ENCODE measurements at places on chromosomes 7 and 10.

GRCh38 chr7:158313931-158314330 is 273.7 kb downstream of the PTPRN2 start:
- no peak for DNase-seq

DNA sequence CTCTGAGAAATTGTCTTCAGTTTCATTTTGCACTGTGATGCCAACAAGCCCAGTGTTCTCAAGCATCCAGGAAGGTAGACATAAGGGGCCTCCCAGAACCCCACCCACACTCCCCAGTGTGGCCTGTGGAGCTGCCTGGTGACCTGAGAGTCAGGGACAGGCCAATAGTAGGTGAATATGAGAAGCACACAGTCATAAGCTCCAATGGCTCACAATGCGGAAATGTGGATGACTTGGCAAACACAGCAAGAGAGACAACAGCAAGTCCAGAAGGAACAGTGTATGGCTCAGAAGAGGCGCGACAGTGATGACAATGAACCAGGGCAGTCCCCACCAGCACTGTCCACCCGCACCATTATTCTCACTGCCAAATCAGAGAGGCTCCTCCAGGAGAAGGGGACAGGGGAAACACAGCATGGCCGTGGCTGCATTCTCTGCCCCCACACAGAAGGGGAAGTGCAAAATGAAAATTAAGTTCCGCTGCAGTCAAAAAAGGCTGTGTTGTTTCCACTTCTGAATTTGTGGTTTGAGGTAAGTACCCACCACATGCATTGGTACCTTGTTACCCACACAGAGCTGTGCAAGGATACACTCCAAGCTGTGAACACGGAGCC is 419.8 kb downstream of the GRID1 start:
- DNase-seq, result no peak

GRCh38 chr10:24603333-24603732 is 120.4 kb downstream of the ARHGAP21 start:
- DNase-seq, result no peak

DNA sequence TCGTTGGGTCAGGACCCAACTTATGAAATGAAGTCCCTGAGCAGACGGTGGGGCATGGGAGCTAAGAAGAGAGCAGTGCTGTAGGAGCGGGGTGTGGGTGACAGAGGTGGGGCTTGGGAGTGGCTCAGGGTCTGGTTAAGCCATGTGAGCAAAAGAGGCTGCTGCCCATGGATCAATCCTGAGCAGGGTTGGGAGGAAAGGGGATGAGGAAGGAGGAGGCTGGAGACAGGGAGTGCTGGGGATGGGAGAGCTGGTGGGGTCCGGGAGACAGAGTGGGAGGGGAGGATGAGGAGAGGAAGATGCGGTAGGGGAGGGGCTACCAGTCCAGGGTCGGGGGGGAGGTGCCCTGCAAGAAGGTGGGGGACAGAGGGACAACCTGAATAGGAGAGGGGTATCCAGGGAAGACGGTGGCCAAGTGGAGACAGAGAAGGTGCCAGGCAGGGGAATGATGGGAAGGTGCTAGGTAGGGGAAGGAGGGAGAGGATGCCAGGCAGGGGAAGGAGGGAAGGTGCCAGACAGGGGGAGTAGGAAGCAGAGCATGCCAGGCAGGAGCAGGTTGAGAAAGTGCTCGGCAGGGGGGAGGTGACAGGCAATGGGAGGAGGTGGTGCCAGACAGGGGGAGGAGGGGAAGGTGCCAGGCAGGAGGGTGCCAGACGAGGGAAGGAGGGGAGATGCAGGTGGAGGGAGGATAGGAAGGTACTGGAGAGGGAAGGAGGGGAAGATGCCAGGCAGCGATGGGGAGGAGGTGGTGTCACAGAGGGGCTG is 27.5 kb upstream of the SMARCD3 start:
- DNase-seq, result no peak

DNA sequence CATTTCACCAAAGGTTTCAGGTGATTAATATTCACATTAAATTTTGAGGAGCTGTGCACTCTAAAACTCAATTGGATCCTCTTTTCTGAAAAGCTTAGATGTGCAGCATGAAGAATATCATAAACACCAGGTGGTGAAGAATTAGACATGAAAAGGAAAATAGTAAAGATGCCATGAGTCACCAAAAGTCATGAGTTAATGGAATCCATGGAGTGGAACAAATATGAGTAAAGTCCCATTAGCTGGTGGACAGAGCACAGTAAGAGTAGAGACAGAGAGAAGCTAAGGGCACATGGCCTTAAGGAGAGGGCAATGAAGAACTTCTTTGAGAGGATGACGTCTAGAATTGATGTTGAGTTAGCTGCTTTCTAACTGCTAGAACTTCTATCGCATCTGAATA is 271.6 kb downstream of the CSTF2T start:
- no peak for DNase-seq

DNA sequence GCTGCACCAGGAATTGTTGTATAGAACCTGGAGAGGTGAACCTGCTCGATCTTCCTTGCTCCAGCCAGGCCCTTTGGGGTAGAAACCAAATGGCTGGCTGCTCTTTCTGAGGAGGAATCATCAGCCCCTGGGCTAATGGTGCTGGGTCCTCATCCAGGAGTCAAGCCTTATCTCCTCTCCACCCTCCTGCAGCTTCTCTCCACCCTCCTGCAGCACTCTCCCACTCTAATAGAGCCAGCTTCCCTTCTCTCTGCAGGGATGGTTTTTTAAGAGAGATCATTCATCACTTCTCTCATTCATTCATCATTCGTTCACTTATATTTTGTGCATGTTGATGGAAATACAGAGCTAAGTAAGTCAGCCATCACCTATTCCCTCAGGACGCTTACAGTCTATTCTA is 103.5 kb downstream of the XPNPEP1 start:
- DNase-seq, result no peak

- DNase-seq, result no peak
These were observed 10.3 kb downstream of the ITPRIP start for GRCh38 chr10:104327745-104328645.

DNA sequence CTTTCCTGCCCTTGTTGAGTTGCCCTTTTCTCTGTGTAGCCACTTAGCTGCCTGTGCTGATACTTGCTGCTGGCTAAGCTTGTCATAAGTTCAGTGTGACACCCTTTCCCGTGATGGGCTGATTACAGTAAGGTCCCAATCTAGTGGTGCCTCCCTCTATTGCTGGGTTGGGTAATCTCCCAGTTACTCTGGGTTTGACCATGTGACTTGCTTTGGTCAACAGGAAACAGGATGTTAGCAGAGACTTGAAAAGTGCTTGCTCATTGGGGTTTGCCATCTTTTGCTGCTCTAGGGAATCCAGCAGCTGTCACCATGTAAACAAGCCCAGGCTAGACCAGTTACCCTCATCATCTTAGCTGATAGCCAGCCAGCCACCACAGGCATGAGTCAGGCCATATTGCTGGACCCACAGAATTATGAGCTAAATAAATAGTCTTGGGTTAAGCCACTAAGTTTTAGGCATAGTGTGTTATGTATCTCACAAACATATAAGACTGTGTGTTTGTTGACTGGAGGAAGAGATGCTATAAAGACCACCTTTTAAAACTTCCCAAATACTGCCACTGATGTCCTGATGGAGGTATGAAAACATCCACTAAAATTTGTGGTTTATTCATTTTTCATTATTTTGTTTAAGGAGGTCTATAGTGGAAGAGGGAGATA is 4.0 kb upstream of the LEP start:
- DNase-seq, result no peak

DNA sequence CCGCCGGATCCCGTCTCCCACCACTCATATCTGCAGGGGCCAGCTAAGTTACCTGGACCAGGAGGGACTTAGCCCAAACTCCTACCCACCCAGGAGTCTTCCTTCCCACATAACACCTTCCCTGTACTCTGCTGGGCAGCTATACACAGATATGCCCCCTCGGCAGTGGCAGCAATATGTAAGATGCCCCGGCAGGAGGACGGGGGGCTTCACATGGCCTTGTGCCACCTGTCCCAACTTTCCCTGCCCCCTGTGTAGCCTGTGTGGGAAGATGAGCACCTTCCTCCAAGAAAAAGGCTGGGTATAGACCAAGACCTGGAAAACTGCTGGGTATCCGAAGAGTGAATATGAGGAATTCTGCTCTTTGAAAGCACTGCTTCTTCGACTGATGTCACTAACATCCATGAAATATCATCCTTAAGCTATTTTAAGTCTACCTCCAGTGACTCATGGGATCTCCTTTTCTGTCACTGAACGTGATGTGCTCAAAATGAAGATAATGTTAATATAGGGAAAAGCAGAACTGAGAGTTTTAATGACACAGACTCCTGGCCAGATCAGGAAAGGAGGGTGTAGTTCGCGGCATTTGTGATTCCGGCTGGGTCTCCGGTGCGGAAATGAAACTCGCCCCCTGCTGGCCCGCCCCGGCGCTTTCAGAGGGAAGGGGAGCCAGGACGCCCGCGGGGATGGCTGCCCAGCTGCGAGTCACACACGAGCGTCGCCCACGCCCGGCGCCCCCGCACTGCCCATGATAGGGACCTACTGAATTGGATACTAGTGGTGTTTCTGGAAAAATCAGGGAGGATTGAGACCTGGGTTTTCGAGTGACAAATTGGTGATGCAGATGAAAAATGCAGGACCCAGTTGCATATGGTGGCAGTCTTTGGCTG is 256.9 kb upstream of the NFE2L3 start:
- DNase-seq, result peak; percentile 22

DNA sequence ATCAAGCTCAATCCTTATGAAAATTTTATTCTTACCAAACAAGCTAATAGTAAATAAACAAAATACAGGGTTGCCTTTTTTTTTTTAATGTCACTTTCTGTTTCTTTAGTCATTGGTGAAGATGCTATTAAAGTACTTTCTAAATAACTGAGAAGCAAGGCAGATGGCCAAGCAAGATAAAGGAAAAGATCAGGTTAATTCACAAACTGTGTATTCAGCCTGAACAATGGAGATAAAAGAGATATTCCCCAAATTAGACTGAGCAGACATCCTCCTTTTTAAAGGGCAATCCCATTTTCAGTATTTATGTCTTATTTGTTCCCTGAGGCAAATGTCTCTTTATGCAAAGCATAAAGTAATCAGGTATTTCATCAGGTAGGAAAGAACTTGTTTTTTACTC is 23.1 kb upstream of the XRCC2 start:
- no peak for DNase-seq

- DNase-seq, result no peak
These were observed 32.3 kb downstream of the MCM10 start for GRCh38 chr10:13193637-13194036.

GRCh38 chr7:105426606-105427146 is 38.0 kb upstream of the SRPK2 start:
- DNase-seq, result no peak

- no peak for DNase-seq
These were observed 139.6 kb downstream of the WDR37 start for GRCh38 chr10:1195828-1196227.

DNA sequence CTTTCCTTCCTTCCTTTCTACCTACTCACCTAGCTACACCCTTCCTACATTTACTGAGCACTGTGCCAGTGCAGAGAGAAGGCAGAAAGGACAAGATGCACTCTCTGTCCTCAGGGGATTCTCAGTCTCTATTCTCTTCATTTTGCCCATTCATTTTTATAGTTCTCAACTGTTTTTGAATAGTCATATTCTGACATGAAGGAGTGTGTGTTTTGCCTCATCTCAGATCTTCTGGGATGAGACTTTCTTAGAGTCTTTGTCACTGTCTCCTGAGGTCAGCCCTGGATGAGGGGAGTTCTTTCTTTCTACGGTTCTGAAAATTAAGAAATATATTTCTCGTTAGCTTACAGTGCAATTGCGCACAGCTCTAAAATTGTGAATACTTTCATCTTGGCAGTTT is 21.3 kb downstream of the CLCN1 start:
- DNase-seq, result no peak

DNA sequence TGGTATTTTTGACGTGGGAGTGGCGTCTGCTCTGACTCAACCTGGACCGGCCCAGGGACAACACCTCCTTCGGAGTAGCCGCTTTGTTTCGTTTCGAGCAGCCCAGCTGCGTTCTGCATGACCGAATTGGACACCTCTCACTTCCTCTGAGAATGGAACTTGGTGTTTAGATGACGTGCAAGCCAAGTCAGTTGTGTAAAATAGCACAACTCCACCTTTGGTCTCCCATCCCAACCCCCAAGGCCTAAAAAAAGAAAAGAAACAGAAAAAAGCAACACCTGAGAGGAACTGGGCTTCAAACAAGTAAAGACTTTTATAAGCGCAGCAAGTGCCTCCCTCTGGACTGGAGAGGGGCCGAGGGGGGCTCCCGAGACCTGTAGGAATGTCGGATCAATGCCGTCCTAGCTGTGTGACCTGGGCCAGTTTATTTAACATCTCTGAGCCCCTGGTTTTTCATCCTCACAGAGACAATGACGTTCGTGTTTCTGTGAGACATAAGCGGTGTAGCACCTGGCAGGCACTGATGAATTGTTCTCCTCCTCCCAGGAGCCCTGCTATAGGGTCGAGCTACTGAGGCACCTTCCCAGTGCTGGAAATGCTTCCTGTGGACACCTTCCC is 52.0 kb upstream of the SMNDC1 start:
- peak; percentile 45 for DNase-seq

- DNase-seq, result no peak
These were observed 35.5 kb upstream of the KDM7A start for GRCh38 chr7:140212100-140212881.

DNA sequence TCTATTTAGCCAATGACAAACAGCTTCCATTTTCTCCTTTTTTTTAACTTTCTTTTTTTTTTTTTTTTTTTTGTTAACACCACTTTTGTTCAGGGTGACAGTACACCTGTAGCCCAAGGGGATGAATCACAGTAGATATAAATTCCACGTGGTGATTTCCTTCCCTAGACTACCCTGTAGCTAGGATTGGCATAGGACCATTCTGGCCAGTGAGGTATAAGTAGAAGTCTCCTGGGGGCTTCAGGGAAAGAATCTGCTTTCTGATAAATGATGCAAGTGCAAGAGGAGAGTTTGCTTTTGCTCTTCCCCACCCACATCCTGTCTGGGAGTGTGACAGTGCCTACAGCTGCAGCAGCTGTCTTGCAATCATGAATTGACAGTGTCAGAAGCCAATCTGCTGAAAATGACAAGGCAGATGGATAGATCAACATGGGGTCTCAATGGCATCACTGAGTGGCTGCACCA is 63.2 kb upstream of the TOMM7 start:
- peak; percentile 17 for DNase-seq

DNA sequence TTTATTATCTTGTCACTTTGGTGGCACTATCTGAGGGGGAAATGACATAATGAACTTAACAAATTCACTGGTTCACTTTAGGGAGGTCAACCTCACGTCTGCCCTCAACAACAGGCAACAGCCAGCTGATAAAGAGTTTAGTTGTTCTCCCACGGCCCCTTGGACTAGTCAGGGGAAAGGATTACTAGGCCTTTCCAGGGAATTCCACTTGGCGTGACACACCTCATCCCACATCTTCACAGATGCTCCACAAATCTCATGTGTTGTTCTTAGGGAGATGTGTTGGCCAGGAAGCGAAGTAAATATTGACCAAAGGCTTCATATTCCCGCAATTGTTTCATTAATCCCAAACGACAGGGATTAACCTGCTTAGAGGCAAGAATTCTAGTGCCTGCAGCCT is 183.5 kb upstream of the CDCA7L start:
- DNase-seq, result no peak

- peak; percentile 78 for DNase-seq
These were observed 161.2 kb downstream of the CELF2 start for GRCh38 chr10:11178606-11179515.
